Spleen (tissue), 13 donors: ENCODE measurements at places on chromosomes 7 and 10. TPM values are rescaled to one million over a fixed set of nuclear protein-coding genes. Genes with fewer than 3 reads are reported as not detected.
A peak's percentile ranks its signal among the peaks of the same experiment; 100 is the strongest.

DNA sequence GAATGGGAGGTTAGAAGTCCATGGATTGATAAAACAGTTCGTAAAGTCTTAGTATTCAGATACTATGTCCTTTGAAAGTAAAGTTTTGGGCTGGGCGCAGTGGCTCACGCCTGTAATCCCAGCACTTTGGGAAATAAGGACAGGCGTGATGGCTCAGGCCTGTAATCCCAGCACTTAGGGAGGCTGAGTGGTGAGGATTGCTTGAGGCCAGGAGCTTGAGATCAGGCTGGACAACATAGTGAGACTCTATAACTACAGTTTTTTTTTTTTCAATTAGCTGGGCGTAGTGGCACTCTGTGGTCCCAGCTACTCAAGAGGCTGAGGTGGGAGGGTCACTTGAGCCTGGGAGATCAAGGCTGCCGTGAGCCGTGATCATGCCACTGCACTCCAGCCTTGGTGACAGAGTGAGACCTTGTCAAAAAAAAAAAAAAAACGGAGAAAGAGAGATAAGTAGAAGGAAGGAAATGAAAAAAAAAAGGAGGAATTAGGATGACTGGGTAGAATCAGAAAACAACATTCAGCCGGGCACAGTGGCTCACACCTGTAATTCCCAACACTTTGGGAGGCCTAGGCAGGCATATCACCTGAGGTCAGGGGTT is 25.7 kb upstream of the AGFG2 start:
- DNase-seq: no peak
- no peak overlapping the region for H3K4me3 ChIP-seq
- H3K27ac ChIP-seq: no peak overlapping the region
- no peaks in the 10 kb centered on the region for H3K36me3 ChIP-seq

GRCh38 chr7:151468217-151469018 is 28.5 kb upstream of the CRYGN start:
- H3K4me1 ChIP-seq: peaks cover 62% of the 10 kb centered on the region
- peak overlapping the region; percentile 34 for H3K27ac ChIP-seq
- no peak overlapping the region for H3K4me3 ChIP-seq
- peaks cover 39% of the 10 kb centered on the region for H3K36me3 ChIP-seq

GLCCI1 gene
- 42.0 TPM for total RNA-seq

GRCh38 chr10:6778992-6779701 is 199.1 kb upstream of the PRKCQ start:
- DNase-seq: no peak
- H3K4me3 ChIP-seq: no peak overlapping the region
- no peaks in the 10 kb centered on the region for H3K27me3 ChIP-seq
- no peak overlapping the region for H3K27ac ChIP-seq
- no peaks in the 10 kb centered on the region for H3K36me3 ChIP-seq
- peaks cover 5% of the 10 kb centered on the region for H3K4me1 ChIP-seq

CHN2 gene
- total RNA-seq: 31.4 TPM

DNA sequence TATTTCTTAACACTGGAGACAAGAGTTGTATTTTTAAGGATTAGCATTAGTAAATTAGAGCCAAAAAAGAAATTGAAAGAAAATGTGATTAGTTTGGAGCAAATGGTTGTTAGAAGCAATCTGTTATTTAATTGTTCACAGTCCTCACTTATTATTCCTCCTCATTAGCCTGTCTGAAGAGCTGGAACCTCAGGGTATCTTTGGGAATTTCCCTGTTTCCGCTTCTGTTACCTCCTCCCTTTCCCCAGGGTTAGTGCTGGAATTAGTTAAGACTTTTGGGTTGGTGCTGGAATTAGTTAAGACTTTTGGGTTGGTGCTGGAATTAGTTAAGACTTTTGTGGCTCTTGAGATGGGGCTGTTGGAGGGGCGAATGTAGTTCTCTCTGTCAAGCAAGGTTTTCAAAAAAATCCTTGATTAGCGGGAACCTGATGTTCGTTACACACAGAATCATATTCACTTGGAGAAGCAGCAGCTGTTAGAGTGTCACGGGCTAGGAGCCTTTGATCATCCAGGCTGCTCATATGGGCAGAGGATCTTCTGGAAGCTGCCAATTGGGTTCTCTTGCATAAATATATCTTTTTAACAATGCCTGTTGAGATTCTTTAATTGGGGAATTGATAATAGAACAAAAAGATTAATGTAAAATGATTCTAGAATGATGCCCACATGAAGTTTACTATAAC is 251.0 kb upstream of the NPSR1 start:
- no peaks in the 10 kb centered on the region for H3K36me3 ChIP-seq
- no peak overlapping the region for H3K4me3 ChIP-seq
- H3K4me1 ChIP-seq: no peaks in the 10 kb centered on the region
- no peak for DNase-seq
- no peaks in the 10 kb centered on the region for H3K27me3 ChIP-seq

FRAT2 gene
- total RNA-seq: 59.3 TPM

PILRA gene
- total RNA-seq: 19.8 TPM

NPY4R2 gene
- total RNA-seq: not detected

KLF14 gene
- total RNA-seq: 1.0 TPM

DBF4 gene
- total RNA-seq: 26.4 TPM

DNA sequence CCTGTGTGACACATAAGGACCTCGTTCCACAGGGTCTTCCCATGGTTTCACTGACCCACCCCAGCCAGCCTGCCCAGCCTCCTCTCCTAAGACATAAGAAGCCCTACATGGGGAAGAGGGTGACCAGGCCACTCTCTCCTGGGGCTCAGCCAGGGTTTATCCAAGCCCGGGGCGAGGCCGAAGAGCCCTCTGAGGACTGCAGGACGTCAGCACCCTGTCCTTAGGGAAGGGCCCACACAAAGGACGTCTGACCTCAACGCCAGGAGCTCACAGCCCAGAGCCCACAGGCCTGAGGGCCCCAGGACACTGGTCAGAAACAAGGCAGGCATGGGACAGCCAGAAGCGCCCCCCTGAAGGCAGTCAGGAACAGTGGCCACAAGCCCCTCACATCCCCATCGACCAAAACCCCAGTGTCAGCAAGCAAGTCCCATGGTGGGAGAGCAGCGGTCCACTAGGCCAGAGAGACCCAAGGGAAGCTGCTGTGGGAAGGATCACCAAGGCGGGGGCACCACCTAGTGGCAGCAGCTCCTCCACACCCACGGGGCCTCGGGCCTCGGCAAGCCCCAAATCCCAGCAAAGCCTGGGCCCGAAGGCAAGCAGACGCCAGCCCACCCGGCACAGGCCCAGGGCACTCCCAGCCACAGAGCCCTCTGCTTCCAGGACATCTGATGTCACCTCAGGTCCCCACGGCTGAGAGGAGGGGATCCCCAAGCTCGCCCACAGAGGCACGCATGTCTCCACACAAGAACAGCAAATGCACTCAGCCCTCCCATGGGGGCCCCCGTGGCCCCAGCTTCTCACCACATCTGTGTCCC is 23.4 kb downstream of the MAD1L1 start:
- no peak overlapping the region for H3K27ac ChIP-seq
- no peaks in the 10 kb centered on the region for H3K4me1 ChIP-seq
- H3K36me3 ChIP-seq: peaks cover 34% of the 10 kb centered on the region
- DNase-seq: peak; percentile 87
- H3K4me3 ChIP-seq: no peak overlapping the region
- H3K27me3 ChIP-seq: no peaks in the 10 kb centered on the region

DNA sequence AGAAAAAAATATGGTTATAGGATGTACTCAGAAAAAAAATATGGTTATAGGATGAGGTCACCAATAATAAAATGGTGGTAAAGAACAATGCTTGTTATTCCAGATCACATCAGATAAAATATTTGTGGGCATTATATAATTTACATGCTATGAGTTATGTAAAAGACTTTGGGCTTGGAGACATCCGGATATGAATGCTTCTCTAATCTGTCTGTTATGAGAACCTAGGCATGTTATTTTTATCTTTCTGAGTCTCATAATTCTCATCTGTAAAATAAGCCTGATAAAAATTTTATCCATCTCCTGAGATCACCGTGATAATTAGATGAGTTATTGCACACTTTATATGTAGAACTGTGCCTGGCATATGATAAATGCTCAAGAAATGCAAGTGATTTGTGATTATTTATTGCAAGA is 37.8 kb downstream of the DKK1 start:
- H3K4me3 ChIP-seq: no peak overlapping the region
- no peaks in the 10 kb centered on the region for H3K4me1 ChIP-seq
- H3K27me3 ChIP-seq: no peaks in the 10 kb centered on the region

GRCh38 chr7:136254148-136254547 is 277.0 kb upstream of the MTPN start:
- H3K4me1 ChIP-seq: no peaks in the 10 kb centered on the region
- no peak for DNase-seq
- no peak overlapping the region for H3K4me3 ChIP-seq

GRCh38 chr10:113336549-113337130 is 216.2 kb upstream of the HABP2 start:
- no peaks in the 10 kb centered on the region for H3K27me3 ChIP-seq
- no peak overlapping the region for H3K4me3 ChIP-seq
- no peaks in the 10 kb centered on the region for H3K4me1 ChIP-seq
- H3K27ac ChIP-seq: no peak overlapping the region
- no peaks in the 10 kb centered on the region for H3K36me3 ChIP-seq
- DNase-seq: no peak

DNA sequence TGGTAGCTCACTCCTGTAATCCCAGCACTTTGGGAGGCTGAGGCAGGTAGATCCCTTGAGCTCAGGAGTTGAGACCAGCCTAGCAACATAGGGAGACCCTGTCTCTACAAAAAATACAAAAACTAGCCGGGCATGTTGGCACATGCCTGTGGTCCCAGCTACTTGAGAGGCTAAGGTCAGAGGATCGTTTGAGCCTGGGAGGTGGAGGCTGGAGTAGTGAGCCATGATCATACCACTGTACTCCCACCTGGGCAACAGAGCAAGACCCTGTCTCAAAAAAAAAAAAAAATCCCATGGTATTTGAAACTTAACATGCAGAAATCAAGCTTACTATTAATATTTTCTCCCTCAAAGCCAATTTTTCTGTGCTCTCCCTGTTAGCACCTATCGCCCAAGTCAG is 5.9 kb downstream of the SFXN2 start:
- no peaks in the 10 kb centered on the region for H3K36me3 ChIP-seq
- no peak for DNase-seq
- no peaks in the 10 kb centered on the region for H3K27me3 ChIP-seq
- H3K4me3 ChIP-seq: no peak overlapping the region

DNA sequence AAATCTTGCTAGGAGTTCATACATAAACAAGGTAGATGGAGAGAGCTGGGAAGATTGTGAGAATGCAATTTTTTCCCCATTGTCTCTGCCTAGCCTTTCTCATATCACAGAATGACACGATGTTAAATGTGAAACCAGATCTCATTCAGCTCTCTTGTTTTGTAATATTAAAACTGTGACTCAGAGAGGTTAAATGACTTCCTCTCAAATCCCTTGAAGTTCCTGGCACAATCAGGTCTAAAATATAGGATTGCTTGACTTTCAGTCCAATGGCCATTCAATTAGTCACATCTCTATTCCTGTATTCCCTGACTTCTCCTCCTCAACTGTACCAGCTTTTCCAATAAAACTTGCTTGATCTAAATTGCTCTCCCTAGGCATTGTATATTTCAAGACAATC is 3.1 kb downstream of the ANKRD22 start:
- DNase-seq: no peak
- no peak overlapping the region for H3K27ac ChIP-seq
- H3K36me3 ChIP-seq: no peaks in the 10 kb centered on the region
- no peaks in the 10 kb centered on the region for H3K4me1 ChIP-seq

GRCh38 chr7:122975341-122975740 is 20.2 kb downstream of the TAS2R16 start:
- H3K27ac ChIP-seq: no peak overlapping the region
- H3K4me1 ChIP-seq: no peaks in the 10 kb centered on the region
- no peak for DNase-seq
- no peaks in the 10 kb centered on the region for H3K36me3 ChIP-seq
- no peaks in the 10 kb centered on the region for H3K27me3 ChIP-seq
- H3K4me3 ChIP-seq: no peak overlapping the region

- no peak for DNase-seq
- H3K36me3 ChIP-seq: no peaks in the 10 kb centered on the region
- no peaks in the 10 kb centered on the region for H3K4me1 ChIP-seq
These were observed 150.4 kb downstream of the ETV1 start for GRCh38 chr7:13839063-13839462.

WNT8B gene
- not detected for total RNA-seq

DNA sequence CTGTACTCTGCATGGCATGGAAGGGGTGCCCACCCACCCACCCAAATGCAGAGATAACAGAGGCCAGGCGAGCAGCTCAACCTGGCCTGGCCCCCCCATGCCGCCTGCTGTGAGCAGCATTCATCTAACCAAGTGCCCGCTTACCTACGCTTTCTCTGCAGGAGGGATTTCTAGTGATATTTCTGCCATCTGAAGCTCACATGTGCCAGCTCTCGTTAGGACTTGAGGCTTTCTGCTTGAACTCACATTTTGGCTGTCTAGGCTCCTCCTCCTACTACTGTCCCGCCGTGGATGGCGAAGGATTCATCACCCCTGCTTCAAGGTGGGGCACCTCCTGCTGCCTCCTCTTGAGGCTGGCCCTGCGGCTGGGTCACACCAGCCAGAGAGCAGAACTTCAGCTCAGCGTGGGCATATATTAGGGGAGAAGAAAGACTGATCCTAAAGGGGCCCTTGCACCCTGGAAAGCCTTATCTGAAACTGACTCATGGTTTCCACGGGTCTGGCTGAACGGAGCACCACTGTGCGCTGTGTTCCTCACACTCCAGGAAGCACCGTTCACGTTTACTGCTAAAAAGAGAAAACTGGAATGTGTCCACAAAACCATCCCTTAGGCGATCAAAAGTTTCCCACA is 45.5 kb downstream of the CTBP2 start:
- no peaks in the 10 kb centered on the region for H3K36me3 ChIP-seq
- no peak overlapping the region for H3K27ac ChIP-seq
- H3K4me3 ChIP-seq: no peak overlapping the region
- DNase-seq: no peak
- peaks cover 77% of the 10 kb centered on the region for H3K4me1 ChIP-seq

GRCh38 chr10:78202386-78202785 is 168.7 kb downstream of the RPS24 start:
- DNase-seq: no peak
- no peak overlapping the region for H3K27ac ChIP-seq
- peaks cover 22% of the 10 kb centered on the region for H3K4me1 ChIP-seq
- H3K36me3 ChIP-seq: no peaks in the 10 kb centered on the region
- H3K27me3 ChIP-seq: no peaks in the 10 kb centered on the region
- no peak overlapping the region for H3K4me3 ChIP-seq

ACTR3C gene
- total RNA-seq: 11.6 TPM

- no peaks in the 10 kb centered on the region for H3K4me1 ChIP-seq
- no peak overlapping the region for H3K4me3 ChIP-seq
- no peak overlapping the region for H3K27ac ChIP-seq
- H3K27me3 ChIP-seq: no peaks in the 10 kb centered on the region
These were observed 85.5 kb downstream of the TAF3 start for GRCh38 chr10:7903851-7904250.

- no peak for DNase-seq
- no peaks in the 10 kb centered on the region for H3K36me3 ChIP-seq
- H3K27ac ChIP-seq: no peak overlapping the region
- H3K4me1 ChIP-seq: no peaks in the 10 kb centered on the region
- no peak overlapping the region for H3K4me3 ChIP-seq
These were observed 145.6 kb downstream of the CCDC71L start for GRCh38 chr7:106515321-106515720.
